Activated CD4-positive, alpha-beta T cell treated with anti-CD3 and anti-CD28 coated beads, Interleukin-2, amount 50 U/mL, for 1 hour (primary cell): ENCODE measurements at places on chromosomes 3 and 15.

- DNase-seq, result no peak
These were observed 552 bp upstream of the XYLB start for GRCh38 chr3:38345879-38346586.

- peak; percentile 63 for DNase-seq
These were observed 15.3 kb upstream of the IREB2 start for GRCh38 chr15:78422571-78423340.

DNA sequence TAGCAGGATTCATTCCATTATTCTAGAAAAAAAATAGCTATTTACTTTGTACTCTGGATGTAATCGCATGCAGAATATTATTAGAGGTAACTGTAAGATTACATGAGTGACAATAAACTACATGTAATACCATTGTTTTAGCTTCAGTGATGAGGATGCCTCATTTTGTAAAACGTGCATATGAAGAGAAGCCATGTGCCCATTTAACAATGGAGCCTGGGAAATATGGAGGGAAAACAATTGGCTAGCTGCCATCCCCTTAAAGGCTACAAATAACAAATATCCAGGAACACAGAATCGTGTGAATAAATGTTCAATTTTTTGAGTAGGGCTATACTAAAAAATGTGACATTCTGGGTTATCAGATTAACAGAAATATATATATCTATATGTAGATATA lies 151.1 kb downstream of the SAMMSON start:
- DNase-seq, result no peak

DNA sequence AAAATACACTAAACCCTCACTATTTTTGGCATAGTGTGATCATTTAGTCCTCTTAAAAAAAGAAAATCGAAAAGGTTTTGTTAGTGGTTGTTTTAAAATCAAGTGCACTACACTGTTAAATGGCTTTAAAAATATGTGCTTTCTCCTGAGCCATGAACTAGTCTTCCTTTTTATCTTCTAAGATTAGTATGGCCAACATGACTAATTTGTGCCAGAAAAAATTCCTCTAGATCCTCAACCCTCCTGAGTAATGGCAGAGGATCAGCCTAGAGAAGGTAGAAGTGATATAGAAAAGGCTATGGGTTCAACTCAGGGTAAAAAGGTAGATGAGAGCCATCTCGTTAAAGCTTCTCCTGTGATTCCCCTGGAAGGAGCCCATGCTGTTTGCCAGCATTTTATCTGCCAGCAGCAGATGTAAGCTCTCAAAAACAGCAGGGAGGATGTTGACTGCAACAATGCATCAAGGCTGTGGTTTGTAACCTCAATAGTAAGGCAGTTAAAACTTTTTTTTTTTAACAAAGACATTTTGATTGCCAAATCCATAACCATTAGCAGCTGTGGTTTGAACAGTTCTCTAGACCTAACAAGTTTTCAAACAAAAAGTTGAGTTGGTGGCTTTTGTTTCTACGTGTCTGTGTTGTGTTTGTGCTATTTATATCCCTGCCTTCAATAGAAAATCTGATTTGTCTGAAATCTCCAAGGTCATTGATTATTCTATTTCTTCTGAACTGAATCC lies 30.2 kb upstream of the ZNF609 start:
- DNase-seq, result peak; percentile 29

- no peak for DNase-seq
These were observed 36.6 kb upstream of the POMGNT2 start for GRCh38 chr3:43142472-43142871.

DNA sequence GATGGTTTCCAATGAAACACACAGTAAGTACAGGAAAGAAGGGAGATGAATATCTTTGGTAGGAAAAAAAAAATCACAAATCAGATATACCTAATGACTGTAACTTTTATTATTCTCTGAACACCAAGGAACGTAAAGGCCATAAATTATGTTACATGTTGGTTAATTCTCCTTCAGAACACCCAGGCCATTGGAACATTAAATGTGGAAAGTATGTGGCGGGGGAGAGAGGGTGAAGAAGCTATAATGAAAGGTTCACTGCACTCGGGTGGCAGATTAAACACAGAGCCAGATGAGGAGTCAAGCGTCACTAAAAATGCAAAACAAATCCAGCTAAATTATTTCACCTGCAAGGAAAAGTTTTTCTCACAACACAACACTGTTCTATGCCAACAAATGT lies 193.8 kb downstream of the FHIT start:
- DNase-seq, result no peak

DNA sequence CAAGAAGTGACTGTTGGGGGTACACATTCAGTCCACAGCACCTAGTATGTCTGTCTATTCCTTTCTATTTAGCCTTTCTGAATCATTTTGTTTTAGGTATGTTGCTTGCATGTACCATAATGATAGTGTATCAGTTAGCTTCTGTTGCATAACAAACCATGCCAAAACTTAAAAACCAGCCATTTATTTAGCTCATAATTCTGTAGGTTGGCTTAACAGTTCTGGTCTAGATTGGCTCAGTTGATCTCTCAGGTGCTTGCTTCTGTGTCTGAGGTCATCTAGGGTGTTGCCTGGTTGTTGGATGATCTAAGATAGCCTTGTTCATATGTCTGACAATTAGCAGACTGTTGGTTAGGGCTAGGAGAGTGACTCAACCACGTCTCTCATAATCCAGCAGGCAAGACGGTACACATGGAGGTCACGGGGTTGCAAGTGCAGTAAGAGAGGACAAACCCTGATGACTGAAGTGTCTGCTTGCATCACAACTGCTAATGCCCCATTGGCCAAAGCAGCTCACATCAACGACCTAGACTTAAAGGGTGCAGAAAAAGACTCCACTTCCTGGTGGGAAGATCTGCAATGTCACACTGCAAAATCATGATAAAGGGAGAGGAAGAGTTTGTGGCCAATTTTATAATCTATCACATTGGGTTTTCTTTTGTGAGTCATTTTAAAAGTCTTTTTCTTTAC lies 6.8 kb upstream of the PDCD6IP start:
- DNase-seq, result no peak

DNA sequence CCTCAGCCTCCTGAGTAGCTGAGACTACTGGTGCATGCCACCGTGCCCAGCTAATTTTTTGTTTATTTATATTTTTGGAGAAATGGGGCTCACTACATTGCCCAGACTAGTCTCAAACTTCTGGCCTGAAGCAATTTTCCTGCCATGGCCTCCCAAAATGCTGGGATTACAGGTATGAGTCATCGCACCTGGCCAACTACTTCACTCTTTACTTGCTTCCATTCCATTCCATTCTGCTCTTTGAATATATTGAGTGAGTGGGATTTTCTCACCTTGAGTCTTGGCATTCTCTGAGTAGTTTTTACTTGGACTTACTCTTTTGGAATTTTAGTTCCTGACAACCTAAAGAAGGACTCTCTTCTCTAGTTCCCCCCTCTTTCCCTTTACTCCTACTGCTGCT lies 93.8 kb upstream of the UNC13C start:
- DNase-seq, result no peak

- no peak for DNase-seq
These were observed 55.1 kb downstream of the MBNL1 start for GRCh38 chr3:152323834-152324233.

- no peak for DNase-seq
These were observed 13.9 kb upstream of the TOP2B start for GRCh38 chr3:25678581-25678980.
